ENCODE measurements at places on chromosomes 7 and 10.
A peak's percentile ranks its signal among the peaks of the same experiment; 100 is the strongest.

GRCh38 chr7:91348711-91349110, 84.5 kb downstream of the FZD1 start:
- DNase-seq, result no peak

DNA sequence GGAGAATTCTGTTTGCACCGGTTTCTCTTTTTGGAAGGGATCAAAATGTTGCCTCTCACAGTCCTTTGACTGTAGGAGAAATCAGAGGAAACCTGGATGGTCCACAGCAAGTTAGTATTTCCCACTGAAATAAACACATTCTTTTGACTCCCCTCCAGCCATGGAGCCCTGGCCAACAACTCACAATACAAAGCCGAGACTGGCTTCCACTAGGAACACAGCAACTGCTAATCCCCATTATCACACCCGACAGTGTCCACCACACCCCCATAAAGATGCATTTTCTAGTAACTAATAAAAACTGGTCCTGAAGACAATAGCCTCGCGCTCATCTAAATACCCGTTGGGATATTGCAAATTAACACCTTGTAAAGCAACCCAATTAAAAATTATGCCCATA, 798 bp upstream of the MACROH2A2 start:
- DNase-seq, result no peak

DNA sequence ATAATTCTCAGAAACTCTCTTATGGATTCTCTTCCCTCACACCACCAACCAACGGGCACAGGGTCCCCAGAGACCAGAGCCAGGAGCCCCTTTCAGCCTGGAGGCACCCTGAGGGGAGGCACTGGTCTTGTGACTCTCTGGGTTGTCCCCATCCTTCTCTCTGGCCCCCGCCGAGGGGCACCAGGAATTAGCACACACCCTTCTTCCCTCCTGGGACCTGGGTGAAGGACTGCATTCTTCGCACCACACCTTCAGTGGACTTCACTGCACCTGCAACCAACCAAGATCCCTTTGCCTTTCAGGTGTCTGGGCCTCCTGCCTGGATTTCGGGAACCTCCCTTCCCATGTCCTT, 22.1 kb downstream of the PLAC9 start:
- DNase-seq, result no peak

DNA sequence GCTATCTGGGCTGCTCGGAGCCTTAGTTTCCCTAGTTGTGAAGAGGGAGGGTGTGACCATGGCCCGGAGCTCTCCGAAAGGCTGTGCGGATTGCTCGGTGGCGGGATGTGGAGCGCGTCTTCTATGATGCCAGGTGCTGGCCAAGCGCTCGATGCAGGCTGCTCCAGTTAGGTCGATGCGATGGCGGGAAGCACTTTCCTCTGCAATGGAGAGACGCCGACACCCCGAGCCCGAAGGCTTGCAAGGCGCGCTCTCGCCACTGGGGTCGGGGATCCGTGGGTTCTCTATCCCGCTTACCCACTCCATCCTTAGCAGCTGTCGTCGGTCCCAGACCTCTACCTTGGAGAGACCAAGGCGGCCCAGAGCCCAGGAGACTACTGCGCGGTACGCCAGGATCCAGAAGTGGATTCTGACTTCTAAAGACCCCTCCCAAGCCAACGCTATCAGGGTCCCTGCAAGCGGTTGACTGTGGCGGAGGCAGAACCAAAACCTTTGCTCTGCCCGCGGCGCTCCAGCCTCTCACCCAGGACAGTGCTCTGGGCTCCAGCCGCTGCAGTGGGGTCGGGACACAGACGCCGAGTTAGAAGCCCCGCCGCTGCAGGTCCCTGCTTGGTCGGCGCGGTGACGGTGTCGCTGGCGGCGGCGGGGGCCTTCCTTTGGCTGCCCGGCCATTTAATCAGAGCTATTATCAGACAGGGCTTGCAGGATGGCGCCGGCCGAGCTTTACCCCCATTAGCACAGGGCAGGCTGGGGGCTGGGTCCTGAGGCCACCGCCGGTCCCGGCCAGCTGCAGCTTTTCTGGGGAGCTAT, 7.8 kb upstream of the TBX20 start:
- no peak for DNase-seq

- no peak for DNase-seq
Observed at GRCh38 chr7:151693140-151693539, 173.4 kb upstream of the RHEB start.

DNA sequence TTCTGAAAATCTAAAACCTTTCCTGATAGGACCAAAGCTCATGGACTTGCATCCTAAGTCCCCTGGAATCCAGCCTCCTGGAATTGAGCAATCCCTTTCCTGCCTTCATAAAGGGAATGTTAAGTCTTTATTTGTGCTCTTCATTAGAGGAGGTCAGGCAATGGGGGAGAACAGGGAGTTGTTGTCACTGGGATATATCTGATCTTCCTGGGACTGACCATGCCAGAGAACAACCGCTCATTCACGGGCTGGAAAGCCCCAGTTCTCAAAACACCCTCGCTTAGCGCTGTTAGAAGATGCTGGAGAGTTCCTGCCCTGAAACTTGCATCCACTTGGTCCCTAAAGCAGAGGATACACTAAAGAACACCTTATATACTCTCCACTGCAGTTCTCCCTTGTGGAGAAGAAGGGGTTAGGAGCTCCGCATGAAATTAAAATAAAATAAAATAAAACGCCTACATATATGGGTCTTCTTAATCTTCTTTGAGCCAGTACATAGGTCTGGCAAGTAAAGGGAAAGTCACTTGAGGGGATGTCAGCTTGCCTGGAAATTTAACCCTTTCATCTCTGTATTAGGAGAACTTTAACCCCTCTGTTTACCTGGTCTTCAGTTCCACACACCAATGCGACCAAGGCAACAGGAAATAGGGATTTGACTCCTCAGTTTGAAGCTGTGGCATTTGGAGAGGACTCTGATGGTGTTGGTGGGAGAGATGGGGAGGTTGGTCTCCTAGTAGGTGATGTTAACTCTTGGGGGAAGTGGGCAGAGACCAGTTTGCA, 1.2 kb downstream of the SORCS1 start:
- no peak for DNase-seq

GRCh38 chr7:123624527-123625183, 23.0 kb downstream of the ASB15 start:
- DNase-seq, result no peak

DNA sequence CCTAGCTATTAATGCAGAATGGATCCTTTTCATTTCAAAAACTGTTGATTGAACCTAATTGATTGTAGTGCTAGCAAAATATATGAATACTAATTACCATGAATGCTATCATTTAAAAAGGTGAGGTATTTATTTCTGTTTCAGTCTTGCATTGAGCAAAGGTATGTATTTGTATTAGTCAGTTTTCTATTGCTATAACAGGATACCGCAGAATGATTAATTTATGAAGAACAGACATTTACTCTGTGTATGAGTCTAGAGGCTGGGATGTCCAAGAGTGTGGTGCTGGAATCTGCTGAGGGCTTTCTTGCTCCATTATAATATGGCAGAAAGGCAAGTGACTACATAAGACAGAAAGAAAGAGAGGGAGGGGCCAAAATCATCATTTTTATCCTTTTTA, 199.2 kb downstream of the KIF20B start:
- DNase-seq, result no peak

DNA sequence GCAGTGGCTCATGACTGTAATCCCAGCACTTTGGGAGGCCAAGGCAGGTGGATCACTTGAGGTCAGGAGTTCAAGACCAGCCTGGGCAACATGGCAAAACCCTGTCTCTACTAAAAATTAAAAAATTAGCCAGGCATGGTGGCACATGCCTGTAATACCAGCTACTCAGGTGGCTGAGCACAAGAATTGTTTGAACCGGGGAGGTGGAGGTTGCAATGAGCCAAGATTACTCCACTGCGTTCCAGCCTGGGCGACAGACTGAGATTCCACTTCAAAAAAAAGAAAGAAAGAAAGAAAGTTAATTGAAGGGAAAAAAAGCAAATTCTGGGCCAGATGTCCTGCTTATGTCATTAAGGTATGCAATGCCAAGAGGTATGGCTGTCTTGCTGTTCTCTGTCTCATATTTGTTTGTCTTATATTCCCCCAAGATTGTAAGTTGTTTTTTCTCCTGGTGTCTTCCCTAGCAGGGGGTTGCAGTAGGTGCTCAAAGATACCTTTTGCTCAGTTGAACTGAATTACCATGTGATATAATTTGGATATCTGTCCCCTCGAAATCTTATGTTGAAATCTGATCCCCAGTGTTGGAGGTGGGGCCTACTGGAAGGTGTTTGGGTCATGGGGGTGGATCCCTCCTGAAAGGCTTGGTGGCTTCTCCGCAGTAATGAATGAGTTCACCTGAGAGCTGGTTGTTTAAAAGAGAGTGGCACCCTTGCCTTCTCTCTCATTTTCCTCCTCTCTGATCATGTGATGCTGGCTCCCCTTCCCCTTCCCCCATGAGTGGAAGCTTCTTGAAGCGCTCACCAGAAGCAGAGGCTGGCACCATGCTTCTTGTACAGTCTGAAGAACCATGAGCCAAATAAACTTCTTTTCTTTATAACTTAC, 60.9 kb downstream of the MYOF start:
- no peak for DNase-seq

DNA sequence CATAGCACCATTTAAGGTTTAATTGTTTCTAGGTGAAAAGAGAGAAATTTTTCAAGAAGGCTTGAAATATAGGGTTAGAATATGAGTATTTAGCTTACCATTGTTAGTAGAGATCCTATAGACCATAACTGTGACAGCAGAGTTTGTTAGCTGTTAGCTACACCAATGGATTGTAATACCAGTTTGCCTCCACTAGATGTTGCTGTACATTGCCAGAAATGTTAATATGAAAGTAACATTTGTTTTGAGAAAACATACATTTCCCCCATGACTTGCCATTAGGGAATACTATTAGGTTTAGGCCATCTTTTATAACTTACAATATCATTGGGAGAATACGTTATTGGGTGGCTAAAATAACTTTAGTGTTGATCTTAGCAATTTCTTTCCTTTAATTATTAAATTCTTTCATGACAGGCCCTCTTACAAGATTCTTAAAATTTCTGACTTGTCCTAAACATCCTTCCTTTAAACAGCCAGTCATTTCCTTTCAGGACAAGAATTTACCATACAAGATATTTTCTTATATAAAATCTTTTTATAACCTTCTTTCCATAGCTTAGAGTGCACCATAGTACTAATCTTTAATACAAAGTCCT, 39.5 kb downstream of the ZNF117 start:
- peak; percentile 27 for DNase-seq

- DNase-seq, result no peak
Observed at GRCh38 chr10:71911296-71911953, 52.8 kb upstream of the CHST3 start.

GRCh38 chr7:99984593-99984992, 8.8 kb upstream of the AZGP1 start:
- no peak for DNase-seq

DNA sequence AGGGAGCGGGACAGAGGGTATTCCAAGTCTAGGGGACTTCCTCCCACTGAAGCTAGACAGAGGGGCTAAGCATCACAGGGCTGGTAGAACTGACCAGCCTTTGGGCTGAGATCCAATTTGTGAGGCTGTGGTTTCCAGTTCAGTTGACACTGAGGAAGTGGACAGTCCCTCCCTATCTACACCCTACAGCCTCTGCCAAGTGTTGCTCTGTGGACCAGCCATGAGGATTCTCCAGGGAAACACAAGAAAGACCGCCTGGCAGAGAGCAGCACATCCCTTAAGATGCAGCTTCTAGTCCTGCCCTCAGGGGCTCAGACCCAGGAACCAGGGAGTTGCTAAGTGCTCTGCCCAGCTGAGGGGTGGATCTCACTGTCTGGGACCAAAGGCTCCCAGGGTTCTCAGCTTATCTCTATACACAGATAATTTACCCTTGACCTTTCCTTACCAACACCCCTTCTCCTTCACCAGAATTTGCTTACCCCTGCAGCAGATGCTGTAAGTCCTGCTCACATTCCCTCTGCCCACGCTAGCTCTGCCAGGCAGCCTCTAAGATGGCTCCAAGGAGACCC, 252.0 kb downstream of the SKIDA1 start:
- no peak for DNase-seq

DNA sequence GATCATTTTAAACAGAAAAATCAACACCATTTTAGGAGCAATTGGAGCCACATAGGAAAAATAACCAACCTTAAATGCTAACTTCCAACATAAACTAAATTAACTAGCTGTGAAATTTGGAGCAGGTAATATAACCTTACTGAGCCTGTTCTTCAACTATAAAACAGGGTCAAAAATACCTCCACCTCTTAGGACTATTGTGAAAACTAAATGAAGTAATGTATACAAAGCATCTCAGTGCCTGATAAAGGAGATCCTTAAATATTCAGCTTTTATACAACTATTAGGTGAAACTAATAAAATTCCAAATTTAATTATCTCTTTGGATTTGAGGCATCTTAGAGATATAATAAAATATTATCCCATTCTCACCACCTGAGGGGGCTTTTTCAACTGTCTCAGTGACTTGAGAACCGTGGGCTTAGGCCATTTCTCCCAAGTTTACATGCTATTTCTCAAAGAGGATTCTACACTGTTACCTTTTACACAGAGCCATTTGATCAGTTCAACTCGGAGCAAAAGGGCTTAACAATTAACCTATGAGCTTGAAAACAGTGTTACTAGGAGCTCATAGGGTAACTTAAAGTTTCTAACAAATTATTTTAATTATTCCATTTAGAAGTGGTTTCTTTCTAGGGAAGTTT, 165.0 kb upstream of the ASAH2 start:
- DNase-seq, result no peak

DNA sequence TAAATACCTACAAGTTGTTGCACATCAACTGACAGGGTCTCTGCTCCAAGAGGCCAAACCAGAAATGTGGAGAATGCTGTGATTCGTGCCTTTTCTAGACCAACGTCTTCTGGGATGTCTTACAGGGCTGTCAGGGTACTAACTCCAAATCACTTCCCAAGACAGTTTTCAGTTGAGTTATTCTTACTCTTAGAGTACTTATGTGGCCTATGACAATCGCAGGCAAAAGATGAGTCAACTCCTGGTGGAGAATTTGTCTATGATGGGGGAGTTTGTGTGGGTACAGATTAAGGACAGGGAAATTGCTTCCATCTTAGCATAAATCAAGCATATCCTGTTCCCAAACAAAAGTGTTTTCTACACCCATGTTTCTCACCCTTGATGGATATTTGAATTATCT, 734.8 kb downstream of the TNS3 start:
- DNase-seq, result no peak

- DNase-seq, result no peak
Observed at GRCh38 chr10:100810091-100810834, 64.9 kb downstream of the PAX2 start.

DNA sequence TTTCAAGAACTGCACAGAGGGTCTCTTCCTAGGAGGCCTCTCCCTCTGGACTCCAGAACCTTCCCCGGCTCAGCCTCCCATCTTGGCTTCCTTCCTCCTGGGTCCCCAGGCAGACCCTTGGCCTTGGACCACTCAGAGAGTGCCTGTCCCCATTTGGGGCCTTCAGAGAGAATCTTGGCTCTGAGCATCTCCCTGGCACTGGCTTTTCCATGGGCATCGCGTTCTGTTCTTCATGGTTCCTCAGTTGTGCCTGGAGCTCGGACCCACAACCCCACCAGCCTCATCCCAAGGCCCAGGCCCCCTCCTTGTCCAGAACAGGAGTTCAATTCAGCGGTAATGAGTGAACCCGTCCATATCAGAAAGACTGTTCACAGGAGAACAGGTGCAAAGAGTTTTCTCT, 73.4 kb downstream of the VIPR2 start:
- DNase-seq, result no peak
